Right hindlimb (tissue), 1 donor: ENCODE measurements at places on chromosomes 5 and 9.

- DNase-seq, result no peak
These were observed 136.5 kb downstream of the PBX3 start for GRCh38 chr9:125883565-125884217.

- DNase-seq, result no peak
These were observed 159.2 kb upstream of the ALDH1B1 start for GRCh38 chr9:38233343-38233742.

GRCh38 chr9:98771209-98771874 lies 25.0 kb downstream of the ANKS6 start:
- DNase-seq, result no peak

GRCh38 chr9:133191989-133192388 lies 17.1 kb downstream of the OBP2B start:
- no peak for DNase-seq

GRCh38 chr9:123925819-123926218 lies 4.1 kb downstream of the DENND1A start:
- no peak for DNase-seq

GRCh38 chr5:180423598-180423997 lies 70.5 kb upstream of the GFPT2 start:
- no peak for DNase-seq

DNA sequence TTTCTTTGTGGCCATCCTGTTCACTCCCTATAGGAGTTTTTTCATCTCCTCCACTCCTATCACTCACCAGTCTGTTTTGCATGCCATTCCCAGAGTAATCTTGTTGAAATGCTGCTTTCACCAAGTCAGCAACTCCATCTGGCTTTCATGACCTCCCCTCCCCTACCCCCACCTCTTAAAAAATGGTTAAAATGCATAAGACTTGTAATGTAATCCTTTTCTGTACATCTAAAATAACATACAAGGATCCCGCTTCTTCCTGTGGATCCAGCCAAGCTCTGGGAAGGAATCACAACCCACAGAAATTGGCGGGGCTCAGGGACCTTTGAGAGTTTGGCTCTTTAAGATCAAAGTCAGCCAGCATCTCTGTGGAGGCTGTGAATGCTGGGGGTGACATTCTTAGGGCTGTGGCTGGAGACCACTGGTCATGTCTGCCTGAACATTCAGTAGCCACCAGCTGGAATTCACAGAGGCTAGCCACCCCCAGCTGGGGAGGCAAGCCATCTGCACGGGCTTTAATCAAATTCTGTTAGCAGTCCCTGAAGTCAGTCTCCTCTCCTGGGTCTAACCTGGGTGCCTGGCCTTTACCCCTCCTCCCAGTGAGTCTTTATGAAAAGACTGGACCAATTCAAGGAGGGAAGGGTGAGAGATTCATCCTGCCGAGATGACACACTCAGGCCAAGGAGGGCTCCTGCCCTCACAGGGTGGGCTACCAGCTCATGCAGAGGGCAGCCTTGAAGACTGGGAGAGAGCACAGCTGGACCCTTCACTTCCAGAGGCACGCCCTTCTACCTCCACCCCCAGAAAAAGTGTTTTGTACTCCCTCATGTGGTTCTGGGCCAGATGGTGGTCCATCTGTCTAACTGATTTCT lies 132.9 kb downstream of the LIFR start:
- DNase-seq, result no peak

GRCh38 chr5:112608975-112609374 lies 128.7 kb upstream of the APC start:
- DNase-seq, result no peak

DNA sequence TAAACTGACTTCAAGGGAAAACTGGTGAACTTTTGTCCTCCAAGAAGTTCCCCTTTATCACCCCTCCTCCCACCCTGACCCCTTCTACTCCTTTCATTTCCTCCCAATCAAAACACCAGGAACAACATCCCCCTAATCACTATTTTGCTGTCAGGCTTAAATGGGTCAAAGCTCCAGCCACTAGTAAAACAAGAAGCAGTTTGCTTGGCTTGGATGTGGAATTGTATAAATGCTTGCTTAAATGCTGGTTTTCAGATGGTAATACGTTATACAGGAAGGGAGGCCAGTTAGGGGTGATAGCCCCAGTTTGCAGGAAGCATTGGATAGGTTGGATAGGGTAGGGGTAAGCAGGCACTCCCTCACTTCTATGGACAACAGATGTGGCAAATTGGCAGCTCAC lies 473.6 kb downstream of the AGTPBP1 start:
- DNase-seq, result peak; percentile 31

DNA sequence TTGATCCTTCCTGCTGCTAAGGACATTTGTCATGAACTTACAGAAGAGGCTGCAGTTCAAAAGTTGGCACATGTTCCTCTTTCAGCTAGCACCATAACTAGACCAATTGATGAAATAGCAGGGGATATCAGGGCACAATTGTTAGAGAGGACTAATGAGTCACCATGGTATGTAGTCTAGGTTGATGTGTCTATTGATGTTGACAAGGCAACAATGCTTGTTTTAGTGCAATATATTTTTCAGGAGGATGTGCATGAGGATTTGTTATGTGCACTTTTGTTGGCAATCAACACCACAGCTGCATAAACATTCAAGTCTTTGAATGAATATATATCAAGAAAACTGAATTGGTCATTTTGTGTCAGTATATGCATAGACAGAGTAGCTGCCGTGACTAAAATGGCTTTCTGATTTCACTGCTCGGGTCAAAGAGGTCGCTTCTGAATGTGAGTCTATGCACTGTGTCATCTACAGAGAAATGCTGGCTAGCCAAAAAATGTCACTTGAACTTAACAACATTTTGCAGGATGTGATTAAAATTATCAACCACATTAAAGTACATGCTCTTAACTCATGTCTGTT lies 68.0 kb downstream of the FGF10 start:
- no peak for DNase-seq

- DNase-seq, result no peak
These were observed 457.3 kb downstream of the DMAC1 start for GRCh38 chr9:7342229-7342628.

- no peak for DNase-seq
These were observed 124.4 kb downstream of the FANCC start for GRCh38 chr9:95193067-95193466.

- DNase-seq, result no peak
These were observed 4.6 kb downstream of the TRUB2 start for GRCh38 chr9:128317629-128318028.

DNA sequence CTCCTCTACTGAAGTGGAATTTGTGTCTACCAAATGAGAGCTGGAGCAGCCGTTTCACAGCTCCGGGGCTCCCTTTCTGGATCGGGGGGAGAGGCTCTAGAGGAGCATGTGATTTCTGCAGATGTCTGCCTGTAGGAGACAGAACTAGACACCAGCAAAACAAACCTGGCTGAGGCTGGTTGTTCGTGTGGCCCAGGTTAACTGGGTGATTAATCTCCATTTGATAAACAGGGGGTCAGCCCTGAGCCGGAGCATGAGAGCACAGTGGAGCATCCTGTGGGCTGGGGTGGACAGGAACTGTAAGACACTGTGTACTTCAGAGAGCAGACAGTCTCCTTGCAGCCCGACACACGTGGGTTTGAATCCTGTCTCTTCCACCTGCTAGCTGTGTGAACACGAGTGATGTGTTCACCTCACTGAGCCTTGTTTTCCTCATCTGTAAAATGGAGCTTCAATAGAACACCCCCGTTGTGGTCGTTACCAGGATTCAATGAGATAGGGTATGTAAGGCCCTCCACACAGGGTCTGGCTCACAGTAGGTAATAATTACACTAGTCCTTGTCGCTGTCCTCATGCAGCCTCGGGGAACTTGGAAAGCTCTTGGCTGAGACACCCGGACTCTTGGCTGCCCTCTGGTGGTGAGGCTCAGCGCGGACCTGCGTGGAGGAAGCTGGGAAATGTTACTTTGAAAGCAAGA lies 12.9 kb downstream of the CXCL14 start:
- no peak for DNase-seq

DNA sequence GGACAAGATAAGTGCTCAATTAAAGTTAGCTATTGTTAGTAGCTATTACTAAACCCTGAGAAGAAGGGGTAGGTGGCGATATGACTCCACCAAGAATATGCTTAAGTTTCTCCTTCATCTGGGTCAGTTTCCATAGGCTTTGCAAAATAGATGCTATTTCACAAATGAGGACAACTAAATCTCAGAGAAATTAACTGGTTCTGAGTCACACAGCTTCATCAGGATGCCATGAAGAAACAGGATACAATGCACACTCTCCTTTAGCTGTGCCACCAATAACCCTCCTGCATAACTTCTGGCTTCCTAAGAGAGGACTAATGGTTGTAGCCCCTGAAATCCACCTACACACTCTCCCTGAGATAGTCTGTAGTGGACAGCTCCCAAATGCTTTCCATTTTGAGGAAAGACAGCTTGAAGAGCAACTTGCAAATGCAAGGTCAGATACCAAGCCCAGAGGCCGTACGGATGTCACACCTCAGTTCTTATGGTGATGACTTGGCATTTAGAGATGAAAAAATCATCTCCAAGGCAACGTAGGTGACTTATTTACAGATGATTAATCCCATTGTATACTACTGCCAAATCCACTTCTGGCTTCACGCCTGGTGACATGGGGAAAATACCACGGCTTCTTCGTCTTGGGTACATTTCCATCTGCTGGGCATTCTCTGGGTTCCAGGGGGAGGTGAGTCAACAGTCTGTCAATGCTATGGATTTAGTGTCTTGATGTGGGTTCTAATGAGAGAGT lies 251.4 kb upstream of the IL12B start:
- DNase-seq, result no peak

- DNase-seq, result no peak
These were observed 204.3 kb downstream of the DMRTA1 start for GRCh38 chr9:22650946-22651345.

- peak; percentile 32 for DNase-seq
These were observed at the start of gene SLC46A2 for GRCh38 chr9:112890106-112891081. Gene SLC46A2 (minus strand): TSS chr9:112890876. CDS start chr9:112890681, 195 bp downstream.

GRCh38 chr9:99998866-99999265 lies 92.4 kb downstream of the STX17 start:
- DNase-seq, result no peak

- no peak for DNase-seq
These were observed 707.2 kb downstream of the MTRR start for GRCh38 chr5:8576178-8576577.

GRCh38 chr5:38634568-38635369 lies 78.3 kb upstream of the LIFR start:
- DNase-seq, result no peak

GRCh38 chr5:15959370-15960164 lies 220.0 kb downstream of the MARCHF11 start:
- peak; percentile 84 for DNase-seq

- no peak for DNase-seq
These were observed 76.8 kb downstream of the TMEM167A start for GRCh38 chr5:83000428-83000827.

DNA sequence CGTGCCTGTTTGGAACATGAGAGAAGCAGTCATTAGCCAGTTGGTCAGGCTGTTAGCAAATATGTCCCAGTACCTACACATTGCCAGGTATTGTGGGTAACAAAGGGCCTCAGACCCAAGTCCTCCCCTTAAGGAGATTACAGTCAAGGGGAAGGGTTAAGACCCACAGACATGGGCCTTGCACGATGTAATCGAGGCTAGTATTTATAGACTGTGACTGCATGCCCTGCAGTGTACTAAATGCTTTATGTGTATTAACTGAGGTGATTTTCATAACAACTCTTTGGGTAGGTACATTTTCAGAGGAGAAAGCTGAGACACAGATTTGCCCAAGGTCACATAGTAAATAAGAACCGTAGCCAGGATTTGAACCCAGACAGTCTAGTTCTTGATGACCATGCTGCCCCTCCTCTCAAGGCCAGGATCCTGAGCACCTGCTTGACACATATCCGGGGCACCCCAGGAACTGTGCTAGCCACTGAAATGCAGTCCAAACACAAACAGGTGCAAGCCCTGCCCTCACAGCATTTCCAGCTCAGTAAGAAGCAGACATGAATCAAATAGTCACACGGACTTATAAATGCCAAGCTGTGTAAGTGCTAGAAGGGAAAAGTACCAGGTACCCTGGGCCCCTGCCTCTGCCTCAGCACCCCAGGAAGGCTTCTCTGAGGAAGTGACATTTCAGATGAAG lies 32.0 kb upstream of the GRPEL2 start:
- DNase-seq, result no peak

DNA sequence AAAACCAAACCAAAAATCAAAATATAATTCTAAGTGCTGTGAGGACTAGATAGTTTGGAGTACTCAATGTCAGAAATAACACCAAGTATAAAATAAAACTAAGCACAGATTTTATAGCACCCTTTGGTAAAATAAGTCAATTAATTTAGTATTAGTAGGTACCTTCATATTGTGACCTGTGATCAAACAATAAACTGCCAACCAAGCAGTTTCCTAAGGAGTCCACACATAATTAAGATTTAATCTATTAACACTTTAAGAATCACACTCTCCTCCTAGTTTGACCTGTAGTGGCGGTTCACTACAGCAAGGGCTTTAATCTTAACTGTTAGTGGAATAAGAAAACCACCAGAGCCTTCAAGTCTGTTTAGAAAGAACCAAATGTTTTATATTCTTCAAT lies 2.8 kb downstream of the HNRNPK start:
- DNase-seq, result no peak

- no peak for DNase-seq
These were observed 256.8 kb downstream of the ROR2 start for GRCh38 chr9:91693226-91693625.

DNA sequence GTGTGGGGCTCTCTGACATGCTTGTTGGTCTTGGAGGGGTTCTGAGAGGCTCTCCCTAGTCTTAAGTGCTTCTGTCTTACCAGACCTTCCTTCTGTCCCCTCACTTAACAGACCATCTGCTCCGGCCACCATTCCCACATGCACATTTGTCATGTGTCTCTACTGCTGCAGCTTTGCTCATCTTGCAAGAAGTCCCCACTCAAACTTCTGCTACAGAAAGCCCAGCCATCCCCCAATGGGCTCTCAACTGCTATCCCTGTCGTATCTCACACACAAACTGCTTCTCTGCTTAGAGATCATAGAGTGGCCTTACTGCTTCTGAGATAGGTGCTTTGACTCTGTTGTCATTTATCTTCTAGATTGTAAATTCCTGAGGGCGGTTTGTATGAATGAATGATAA lies 69.4 kb downstream of the NUP214 start:
- DNase-seq, result no peak

GRCh38 chr5:1040571-1040970 lies 32.0 kb downstream of the NKD2 start:
- no peak for DNase-seq

- no peak for DNase-seq
These were observed 24.8 kb upstream of the PPP1R26 start for GRCh38 chr9:135454737-135455136.

DNA sequence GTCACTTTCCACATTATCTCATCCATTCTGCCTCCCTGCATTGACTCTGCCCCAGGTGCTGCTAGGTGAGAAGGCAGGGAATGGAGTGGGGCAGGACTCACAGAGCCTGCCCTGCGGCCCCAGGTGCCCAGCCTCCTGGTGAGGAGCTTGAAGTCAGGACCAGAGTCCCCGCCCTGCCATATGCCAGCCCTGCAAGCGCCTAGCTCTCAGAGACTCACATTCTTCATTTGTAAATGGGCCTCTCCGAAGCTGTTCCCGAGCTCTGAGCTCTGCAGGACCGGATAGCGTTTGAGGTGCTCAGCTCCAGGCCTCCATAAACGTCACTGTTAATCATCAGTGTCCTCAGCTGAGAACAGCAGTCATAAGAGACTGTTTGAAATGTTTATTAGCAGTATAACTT lies 75.1 kb upstream of the STXBP1 start:
- DNase-seq, result no peak

- DNase-seq, result no peak
These were observed 220.7 kb upstream of the TMEM161B start for GRCh38 chr5:88489364-88489763.

GRCh38 chr5:38473008-38473407 lies 83.4 kb downstream of the LIFR start:
- no peak for DNase-seq

- DNase-seq, result no peak
These were observed 387.8 kb downstream of the RASEF start for GRCh38 chr9:82675102-82675501.
